CMK (cell line): ENCODE measurements at places on chromosomes 7 and 10.

DNA sequence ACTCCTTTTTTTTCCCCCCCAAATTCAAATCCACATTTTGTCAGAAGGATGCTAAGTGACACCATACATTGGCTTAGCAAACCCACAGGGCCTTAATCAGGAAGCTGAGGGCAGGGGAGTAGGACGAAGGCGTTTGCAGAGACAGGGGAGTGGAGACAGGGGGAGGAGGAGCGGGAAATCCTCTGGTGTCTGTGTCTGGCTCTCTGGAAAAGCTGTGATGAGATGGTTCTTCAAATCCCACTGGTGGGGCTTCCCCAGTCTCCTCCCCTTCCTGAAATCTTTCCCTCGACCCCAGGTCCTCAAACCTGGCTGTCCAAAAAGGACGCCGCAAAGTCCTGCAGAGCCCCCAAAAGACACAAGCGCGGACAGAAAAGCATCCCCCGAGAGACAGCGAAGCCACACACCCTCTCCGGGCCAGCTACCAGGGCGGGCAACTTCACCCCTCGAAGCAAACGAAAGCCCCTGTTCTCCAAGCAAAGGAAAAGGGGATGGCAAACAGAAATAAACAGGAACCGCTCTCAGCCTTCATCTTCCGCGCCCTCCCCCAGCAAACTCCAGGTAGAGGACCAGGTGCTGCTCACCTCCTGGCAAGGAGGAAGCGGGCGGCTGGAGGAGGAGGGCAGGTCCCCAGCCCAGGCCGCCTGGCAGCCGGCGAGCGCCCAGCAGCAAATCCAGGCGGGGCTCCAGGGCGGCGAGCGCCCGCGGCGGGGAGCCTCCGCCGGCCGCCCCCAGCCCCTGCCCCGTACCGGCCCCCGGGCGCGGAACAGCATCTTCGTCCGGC, 520 bp downstream of the ELAPOR2 start:
- no peak for DNase-seq

DNA sequence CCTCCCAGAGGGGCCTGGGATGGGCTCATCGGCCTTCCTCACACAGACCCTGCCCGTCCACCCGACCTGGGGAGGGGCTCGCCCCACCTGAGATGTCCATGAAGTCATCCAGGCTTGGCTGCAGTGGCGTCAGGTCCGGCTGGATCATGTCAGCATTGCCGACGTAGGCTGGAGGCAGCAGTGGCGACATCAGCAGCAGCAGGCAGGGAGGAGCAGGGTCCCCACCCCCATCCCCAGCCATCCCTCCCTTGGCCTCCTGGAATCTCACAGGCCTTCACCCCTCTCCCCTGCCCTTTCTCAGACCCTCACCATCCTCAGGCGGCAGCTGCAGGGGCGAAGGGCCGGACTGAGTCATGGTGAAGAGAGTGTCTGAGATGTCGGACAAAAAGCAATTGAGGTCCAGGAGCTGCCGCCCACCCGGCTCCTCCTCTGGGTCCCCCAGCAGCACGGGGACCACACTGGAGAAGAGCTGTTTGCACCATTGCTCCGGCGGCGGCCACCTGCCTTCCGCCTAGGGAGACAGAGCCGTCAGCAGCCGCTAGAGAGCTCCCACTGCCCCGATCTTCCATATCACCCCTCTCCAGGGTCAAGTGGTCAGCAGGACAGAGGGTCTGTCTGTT, 18.6 kb downstream of the MLXIPL start:
- no peak for DNase-seq

- DNase-seq, result no peak
These were observed 93.6 kb upstream of the IL6 start for GRCh38 chr7:22633286-22633953.

DNA sequence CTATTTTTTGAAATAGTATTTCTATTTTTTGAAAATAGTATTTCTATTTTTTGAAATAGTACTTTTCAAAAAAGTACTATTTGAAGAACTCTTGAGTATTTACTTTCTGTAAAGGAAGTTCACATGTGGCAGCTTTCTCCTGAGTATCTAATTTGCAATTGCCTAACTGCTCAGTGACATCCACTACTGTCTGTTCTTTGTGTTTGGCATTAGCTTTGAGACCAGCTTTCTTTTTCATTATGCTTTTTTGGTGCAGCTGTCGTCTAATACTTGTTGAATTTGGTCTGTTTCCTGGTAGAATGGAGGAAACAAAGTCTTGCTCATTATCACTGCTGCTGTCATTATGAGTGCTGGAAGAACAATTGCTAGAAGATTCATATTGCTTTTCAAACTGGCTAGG, 99.1 kb downstream of the BMPR1A start:
- DNase-seq, result no peak

- DNase-seq, result peak; percentile 22
These were observed 411.5 kb upstream of the ZMIZ1 start for GRCh38 chr10:78657163-78657861.

DNA sequence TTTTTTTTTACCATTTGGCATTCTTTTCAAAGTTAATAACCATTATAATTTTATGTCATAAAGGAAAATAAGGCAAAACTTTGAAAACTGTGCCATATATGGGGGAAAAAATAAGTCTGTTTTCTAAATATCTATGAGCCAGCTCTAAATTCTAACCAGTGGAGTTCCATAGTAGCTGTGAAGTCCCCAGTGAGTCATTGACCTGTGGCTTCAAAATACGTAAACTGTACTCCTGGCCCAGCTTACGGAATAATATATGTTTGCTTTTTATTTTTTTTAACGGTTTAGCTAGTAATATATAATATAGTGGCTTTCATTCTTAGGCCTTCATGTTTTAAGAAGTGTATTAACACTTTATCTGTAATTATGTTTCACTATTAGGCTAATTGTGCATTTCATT, 20.5 kb downstream of the ZRANB1 start:
- no peak for DNase-seq

DNA sequence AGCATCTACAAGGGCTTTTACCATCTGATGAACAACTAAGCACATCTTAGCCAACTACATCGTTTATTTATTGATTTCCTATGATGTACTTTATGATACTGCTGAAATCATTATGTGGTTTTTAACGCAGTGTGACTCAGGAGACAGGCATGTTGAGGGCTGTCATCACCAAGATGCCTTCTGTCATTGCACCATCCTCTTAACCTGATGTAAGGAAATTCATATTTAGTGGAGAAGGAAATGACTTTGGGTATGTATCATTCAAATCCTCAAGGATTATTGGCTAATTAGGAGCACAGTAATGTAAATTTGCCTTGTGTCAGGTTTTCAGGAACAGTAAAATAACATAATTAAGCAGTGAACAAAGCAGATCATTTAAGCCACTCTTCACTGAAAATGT, 138.5 kb upstream of the MGMT start:
- no peak for DNase-seq

DNA sequence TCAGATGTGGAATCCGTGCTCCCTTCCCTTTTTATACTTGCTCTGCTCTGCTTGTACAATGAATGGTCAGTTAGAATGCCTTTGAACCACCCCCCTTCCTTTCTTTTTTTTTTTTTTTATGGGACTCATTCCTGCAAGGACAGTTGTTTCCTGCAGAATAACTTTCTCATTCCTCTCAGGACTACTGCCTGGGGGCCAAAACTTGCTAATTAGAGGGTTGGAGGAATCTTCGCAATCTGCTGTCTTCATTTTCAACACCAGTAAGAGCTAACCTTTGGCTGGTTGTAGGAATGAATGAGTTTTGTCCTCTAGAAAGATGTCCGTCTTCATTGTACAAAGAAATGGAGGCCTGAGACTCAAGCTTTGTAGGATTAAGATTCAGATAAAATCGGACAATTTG, 868.1 kb downstream of the LRMDA start:
- DNase-seq, result no peak
